ENCODE measurements at places on chromosomes 7 and 10.

- peak; percentile 95 for DNase-seq
Measured at GRCh38 chr10:6050801-6051445, 11.2 kb downstream of the IL2RA start.

GRCh38 chr7:143492043-143492471, 14.4 kb downstream of the TAS2R41 start:
- no peak for DNase-seq

- no peak for DNase-seq
Measured at GRCh38 chr7:12136523-12136922, 74.6 kb upstream of the TMEM106B start.

GRCh38 chr10:16436367-16436757, 448 bp upstream of the PTER start:
- DNase-seq, result no peak

GRCh38 chr10:29160150-29160617, 128.7 kb upstream of the LYZL1 start:
- no peak for DNase-seq

GRCh38 chr7:137904833-137905232, 58.1 kb upstream of the DGKI start:
- no peak for DNase-seq

- DNase-seq, result no peak
Measured at GRCh38 chr7:50281680-50282445, 22.7 kb upstream of the IKZF1 start.

GRCh38 chr7:150753826-150754603, 16.8 kb downstream of the GIMAP5 start:
- DNase-seq, result peak; percentile 72
